ENCODE measurements at places on chromosomes 4 and X.

GRCh38 chrX:69813677-69814076 lies 197.8 kb downstream of the EDA start:
- no peak for DNase-seq

- DNase-seq, result no peak
These were observed 10.9 kb upstream of the HTRA3 start for GRCh38 chr4:8258552-8259212.

- no peak for DNase-seq
These were observed 580.8 kb upstream of the MAGEB2 start for GRCh38 chrX:29634516-29634915.

GRCh38 chr4:113531572-113531971 lies 230.0 kb downstream of the CAMK2D start:
- DNase-seq, result no peak

DNA sequence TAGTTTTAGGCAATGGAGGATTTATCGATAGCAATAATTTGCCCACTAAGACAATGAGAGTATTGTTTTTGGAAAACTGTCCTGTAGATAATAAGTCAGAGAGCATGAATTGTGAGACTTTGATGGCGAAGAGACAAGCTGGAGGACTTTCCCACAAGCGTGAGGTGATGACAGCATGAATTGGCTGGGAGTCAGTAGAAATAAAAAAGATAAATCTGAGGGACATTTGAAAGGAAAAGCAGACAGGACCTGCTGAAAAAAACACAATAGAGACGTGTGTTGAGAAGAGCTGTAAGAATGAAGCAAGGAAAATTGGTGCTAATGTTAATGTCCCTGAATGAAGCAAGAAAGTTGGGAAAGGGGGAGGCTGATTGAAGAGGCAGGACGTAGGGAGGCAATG lies 233.5 kb downstream of the DCTD start:
- peak; percentile 13 for DNase-seq

DNA sequence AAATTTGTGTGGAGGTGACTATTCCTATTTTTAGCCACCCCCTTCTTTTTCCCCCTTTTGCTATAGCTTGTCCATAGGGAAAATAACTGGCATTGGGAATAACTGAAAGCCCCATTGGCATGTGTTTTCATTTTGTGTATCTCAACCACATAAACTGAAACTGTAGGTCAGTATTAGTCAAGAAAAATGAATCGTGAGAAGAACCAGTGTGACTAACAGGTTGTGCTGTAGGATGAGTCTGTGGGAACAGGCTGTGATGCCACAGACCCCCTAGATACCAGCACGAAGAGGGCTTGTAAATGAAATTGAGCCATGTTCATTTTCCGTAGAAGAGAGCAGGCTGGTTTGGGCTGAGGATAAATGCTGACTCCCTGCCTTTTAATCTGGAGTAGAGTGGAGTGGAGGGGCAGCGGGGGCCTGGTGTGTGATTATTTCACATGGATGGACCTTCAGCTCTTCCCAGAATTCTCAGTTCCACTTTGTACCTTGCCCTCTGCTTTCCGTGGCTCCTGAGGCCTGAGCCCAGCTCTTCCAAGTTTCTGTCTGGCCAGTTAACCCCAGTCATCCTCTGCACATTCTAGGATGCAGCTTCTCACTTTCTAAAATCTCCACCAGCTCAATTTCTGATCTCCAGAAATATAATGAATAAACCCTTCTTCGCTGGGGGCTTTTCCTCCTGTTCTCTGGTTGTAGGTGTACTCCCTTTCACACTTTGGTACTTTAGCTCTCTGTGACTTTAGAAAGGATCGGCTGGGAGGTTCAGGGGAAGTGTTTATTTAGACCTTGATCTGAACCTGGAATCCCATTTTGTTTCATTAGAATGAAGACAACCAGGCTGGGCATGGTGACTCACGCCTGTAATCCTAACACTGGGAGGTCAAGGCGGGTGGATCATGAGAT lies 37.3 kb downstream of the DCUN1D4 start:
- no peak for DNase-seq

GRCh38 chrX:72060921-72061490 lies 70.7 kb downstream of the RTL5 start:
- no peak for DNase-seq

DNA sequence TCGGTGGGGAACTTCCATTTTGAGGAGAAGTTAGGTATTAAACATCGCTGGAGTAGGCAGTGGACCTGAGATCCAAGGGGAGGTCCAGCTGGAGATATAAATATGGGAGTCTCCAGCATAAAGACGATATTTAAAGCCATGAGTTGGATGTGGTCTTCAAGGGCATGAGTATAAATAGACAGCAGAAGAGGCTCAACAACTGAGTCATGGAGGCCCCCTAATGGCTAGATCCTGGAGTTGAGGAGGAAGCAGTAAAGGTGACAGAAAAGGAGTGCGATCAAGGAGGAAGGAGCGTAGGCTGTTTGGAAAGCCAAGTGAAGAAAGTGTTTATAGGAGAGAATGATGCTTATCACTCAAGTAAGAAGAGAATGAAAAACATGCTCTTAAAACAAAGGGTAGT lies 18.1 kb upstream of the APBB2 start:
- no peak for DNase-seq

- DNase-seq, result no peak
These were observed 106.2 kb downstream of the PRRG1 start for GRCh38 chrX:37455381-37455780.

GRCh38 chr4:107890779-107891178 lies 40.6 kb upstream of the CYP2U1 start:
- no peak for DNase-seq

DNA sequence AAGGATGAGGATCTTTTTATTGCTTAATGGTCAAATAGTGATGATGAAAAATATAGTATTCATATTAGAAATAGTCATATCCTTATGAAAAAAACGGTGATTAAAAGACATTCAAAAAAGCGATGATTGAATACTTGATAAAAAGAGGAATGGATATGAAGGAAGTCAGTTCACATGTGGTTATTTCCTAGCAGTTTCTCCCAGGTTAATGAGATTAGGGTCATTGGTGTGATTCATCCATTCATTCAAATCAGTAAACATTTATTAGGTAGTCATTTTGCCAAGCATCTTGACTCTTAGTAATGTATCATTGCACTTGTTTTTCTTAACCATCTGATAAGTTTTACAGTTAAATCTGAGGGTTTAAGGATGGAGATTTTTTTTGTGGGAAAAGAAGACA lies 294.1 kb downstream of the ARHGAP24 start:
- no peak for DNase-seq

- DNase-seq, result no peak
These were observed 104.9 kb upstream of the PRPS2 start for GRCh38 chrX:12686331-12686730.

- DNase-seq, result no peak
These were observed 7.3 kb downstream of the CCDC110 start for GRCh38 chr4:185464183-185464582.

DNA sequence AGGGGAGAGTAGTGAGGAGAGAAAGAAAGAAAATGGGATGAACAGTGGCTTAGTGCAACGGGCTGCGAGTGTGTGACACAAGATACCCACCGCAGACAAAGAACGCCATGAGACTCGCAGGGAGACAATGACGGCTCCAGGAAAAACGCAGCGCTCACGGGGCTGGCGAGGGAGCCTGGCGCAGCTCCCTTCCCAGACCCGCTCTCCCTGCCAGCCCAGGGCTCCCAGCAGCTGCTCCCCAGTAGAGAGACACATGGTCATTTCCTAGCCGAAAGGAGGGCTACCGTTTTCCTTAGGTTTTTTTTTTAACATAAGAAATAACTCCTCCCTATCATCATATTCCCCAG lies 149.5 kb downstream of the MAML3 start:
- DNase-seq, result peak; percentile 10

GRCh38 chr4:76373919-76374552 lies 46.9 kb downstream of the CCDC158 start:
- DNase-seq, result no peak

- DNase-seq, result no peak
These were observed 49.1 kb downstream of the SH3RF1 start for GRCh38 chr4:169221662-169222061.

- no peak for DNase-seq
These were observed 318.9 kb upstream of the GATB start for GRCh38 chr4:152079543-152080293.

GRCh38 chrX:137896123-137896522 lies 330.2 kb downstream of the ZIC3 start:
- DNase-seq, result no peak

GRCh38 chrX:153777261-153778090 lies 3.4 kb upstream of the SRPK3 start:
- DNase-seq, result no peak

GRCh38 chr4:125483278-125483677 lies 168.5 kb downstream of the FAT4 start:
- DNase-seq, result peak; percentile 33

DNA sequence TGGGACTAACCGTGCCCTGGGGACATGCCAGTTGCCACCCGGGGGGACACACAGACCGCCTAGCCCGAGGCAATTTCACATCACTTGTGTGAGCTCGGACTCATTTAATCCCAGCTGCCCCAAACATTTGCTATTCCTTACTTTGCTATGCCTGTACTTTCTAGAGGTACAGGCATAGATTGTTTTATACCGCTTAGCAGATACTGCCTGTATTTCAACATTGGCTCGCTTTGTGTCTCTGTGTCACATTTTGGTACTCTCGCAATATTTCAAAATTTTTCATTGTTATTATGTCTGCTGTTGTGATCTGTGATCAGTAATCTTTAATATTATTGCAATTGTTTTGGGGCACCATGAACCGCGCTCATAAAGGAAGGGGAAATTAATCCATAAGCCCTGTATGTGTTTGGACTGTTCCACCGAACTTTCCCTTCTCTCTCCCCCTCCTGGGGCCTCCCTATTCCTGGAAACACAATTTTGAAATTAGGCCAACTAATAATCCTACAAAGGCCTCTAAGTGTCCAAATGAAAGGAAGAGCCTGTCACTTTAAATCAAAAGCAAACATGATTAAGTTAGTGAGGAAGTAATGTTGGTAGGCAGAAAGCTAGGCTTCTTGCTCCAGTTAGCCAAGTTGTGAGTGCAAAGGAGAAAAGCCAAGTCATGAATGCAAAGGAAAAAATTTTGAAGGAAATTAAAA lies 568 bp upstream of the CASP6 start:
- DNase-seq, result no peak

- DNase-seq, result no peak
These were observed 2.6 kb downstream of the MRPL1 start for GRCh38 chr4:77865259-77865658.

DNA sequence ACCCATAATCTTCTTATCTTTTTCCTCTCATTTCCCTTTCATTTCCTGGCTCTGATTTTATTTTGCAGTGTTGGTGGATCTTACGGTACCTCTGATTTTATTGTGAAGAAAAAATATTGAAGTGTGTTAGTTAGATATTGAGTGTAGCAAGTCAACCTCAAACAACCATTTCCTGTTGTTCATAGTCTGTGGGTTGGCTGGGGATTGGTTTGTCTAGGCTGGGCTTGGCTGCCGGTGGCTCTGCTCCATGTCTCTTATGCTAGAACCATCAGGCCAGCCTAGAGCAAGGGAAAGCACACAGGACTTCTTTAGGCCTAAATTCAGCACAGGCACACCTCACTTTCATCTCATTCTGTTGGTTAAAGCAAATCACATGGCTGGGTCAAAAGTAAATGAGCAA lies 383.1 kb upstream of the LCORL start:
- no peak for DNase-seq

GRCh38 chr4:27145597-27145996 lies 285.0 kb downstream of the STIM2 start:
- no peak for DNase-seq

GRCh38 chr4:147037069-147037468 lies 91.4 kb upstream of the TTC29 start:
- no peak for DNase-seq

DNA sequence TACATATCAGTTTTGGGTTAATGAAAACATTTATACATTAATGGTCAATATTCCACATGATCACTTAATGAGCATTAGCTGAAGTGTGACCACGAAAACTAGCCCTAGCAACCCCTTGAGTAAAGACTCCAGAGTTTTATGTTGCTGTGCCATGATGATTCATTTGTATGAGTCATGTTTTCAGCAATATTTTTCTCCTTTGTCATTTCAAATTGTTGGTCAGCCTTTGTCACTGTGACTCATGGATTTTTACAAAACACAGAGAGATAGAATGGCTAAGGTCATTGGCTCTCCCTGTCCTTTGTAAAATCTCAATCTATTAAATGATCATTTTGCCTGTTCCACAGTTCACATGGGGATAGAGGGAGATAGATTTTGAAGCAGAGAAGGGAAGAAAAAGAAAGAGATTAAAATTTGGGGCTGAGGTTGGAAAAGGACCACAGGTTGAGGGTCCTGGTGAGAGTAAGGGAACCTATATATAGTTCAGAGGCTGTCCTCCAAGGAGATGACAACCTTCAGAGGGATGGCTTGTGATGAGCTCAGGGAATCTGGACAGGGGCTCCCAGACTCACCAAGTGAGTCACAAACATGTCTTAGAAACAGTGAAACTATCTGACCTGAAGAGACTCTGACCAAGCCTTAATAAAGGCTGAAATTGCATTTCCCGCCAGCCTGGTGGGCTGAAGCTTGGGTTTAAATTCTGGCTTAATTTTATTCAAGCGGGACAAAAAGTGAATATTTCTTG lies 25.6 kb downstream of the NR0B1 start:
- peak; percentile 50 for DNase-seq

DNA sequence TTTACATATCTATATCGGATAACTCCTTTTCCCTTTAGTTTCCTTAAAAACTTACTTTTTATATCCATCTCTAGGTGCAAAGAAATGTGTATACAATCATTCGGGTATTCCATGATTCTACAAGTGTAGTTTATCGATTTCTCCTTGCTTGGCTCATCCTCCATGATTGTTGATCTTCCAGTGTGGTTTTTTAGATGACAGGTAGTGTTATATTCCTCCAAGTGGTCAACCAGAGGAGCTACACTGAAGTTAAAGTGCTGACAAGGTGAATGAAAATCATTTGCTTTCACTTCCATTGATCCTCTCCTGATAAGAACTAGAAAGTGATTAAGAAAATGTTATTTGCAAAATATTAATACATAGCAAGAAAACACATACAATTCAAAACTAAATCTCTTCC lies 38.5 kb downstream of the TMEM156 start:
- no peak for DNase-seq

- DNase-seq, result no peak
These were observed 85.6 kb downstream of the MANBA start for GRCh38 chr4:102675141-102675540.

- DNase-seq, result no peak
These were observed 11.8 kb downstream of the HDAC6 start for GRCh38 chrX:48813644-48814043.

GRCh38 chr4:183333983-183334382 lies 11.8 kb upstream of the CLDN24 start:
- DNase-seq, result no peak

DNA sequence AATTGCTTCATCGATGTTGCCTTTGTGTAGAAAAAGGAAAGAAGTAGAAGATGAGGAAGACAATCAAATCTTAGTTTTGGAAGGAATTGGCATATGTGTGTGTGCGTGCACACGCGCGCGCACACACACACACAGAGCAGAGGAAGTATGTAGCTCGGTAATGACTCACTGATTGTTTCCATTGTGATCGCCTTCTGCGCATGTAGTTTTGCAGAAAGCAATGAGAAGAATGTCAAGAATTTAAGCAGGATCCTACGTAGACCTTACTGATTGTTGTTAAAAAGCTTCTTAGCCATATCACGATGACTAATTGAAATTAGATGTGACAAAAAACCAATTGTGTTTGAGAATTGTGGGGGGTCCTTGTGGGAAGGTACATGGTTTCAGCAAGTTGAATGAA lies 12.8 kb upstream of the LIMCH1 start:
- DNase-seq, result peak; percentile 90

Data from fibroblast of skin of left biceps (primary cell).